ENCODE measurements at places on chromosomes 16 and 17.

DNA sequence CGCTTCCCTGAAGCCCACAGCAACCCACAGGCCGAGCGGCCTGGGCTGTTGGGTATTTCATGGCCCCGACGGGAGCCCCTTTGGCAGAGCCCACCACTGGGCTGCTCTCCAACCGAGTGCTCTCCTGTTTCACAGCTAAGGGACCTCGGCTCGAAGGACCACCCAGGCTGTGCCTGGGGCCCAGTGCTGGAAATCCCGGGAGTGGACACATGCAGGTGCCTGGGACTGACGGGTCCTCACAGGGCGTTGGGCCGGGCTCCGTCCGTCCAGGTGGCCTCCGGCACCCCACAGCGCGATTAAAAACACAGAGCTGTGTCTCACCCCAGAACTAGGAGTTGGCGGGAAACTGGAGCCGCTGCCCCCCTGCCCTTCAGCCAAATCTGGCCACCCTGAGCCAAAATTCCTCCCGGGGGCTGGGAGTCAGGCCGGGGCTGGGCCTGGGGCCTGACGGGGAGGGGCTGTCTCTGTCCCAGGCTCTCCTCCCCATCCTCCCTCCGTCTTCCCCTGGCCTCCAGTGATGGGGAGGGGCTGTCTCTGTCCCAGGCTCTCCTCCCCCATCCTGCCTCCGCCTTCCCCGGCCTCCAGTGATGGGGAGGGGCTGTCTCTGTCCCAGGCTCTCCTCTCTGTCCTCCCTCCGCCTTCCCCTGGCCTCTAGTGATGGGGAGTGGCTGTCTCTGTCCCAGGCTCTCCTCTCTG, 14.1 kb downstream of the UTS2R start:
- DNase-seq, result no peak

GRCh38 chr16:79212114-79212791, 388.3 kb downstream of the MAF start:
- DNase-seq, result no peak

- DNase-seq, result no peak
Measured at GRCh38 chr17:9308069-9308468, 267.6 kb downstream of the STX8 start.

DNA sequence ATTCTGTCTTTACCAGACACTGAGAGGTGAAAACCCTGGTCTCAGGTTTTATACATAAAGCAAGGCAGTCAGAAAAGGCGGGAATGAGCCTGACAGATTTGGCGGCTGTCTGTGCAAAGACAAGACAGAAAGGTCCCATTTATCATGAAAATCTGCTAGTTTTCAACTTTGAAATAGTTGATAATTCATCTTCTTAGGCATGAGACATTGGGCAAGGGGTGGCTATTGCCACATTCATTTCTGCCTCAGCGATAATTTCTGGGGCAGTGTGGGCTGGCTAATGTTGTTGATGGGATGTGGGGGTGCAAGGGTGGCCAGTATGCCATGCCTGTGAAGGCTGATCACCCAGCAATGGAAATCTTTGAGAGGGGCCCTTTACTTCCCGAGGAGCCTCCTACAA, 173.8 kb upstream of the RPH3AL start:
- DNase-seq, result no peak

DNA sequence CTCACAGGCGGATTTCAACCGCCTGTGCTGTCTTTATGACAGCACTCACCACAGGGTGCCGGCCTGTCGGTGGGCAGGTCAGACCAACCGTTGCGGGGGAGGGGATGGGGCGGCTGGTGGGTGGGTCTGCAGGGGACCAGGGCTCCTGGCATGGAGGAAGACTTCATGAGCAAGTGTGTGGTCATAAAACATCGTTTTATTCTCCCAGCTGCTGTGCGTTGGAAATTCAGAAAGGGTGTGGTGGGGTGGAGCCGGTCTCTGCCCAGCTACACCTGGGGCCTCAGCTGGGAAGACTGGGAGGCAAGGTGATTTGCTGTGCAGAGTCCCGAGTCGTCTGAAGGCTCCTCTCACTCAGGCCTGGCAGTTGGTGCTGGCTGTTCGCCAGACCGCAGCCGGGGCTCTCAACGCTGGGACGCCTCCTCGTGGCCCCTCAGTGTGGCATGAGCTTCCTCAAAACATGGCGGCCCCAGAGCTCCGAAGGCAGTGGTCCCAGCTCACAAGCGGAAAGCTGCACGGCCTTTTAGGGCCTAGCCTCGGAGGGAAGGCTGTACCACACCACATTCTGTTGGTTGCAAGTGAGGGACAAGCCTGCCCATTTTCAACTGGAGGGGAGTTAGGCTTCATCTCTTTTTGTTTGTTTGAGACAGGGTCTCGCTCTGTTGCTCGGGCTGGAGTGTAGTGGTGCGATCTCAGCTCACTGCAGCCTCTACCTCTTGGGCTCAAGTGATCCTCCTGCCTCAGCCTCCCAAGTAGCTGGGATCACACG, 45.8 kb upstream of the GSE1 start:
- no peak for DNase-seq

DNA sequence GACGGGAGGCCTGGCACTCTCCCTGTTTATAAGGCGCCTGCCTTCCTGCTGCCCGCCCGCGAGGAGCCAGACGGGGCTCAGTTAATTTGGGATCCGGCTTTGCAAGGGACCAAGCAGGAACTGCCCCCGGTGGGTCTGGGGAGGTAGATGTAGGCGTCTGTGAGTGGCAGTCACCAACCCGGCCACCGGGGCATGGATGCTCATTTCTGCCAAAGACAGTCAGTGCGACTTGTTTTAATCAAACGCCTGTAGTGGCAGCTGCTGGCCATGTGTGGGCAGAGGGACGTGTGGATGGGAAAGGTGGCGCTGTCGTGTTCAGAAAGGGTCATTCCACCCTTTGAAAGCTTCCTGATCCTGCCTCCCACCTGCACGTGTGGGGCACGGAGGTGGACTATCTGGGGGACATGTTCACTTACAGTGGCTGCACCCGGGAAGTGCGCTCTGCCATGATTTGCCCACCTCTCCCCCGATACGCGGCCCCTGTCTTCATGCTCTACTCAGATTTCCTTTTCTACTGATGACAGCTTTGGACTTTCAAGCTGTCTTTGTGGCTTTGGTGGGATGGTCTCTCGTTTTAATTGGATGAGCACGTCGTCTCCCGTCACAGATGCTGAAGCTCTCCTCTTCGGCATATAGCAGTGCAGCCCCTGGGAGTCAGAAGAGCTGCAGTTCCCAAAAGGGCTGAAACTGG, 60.3 kb upstream of the CIBAR2 start:
- no peak for DNase-seq

DNA sequence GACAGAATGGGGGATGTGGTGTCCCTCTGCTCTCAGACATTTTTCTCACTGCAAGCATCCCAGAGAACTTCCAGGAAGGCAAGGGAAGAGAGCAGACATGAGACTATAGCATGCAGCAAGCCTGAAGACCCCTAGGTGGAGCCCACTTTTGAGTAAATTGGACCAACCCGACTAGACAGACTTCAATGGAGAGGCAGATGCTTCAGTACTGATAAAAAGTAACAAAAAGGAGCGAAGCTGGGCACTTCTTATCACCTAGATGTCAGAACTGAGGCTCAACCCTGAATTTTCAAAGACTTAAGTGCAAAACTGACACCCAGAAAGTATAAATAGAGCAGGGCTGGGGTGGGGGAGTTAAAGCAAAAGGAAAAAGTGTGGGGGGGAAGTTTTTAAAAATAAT, 130.8 kb downstream of the PMP22 start:
- DNase-seq, result no peak

GRCh38 chr17:17684906-17685774, 3.9 kb downstream of the RAI1 start:
- no peak for DNase-seq

DNA sequence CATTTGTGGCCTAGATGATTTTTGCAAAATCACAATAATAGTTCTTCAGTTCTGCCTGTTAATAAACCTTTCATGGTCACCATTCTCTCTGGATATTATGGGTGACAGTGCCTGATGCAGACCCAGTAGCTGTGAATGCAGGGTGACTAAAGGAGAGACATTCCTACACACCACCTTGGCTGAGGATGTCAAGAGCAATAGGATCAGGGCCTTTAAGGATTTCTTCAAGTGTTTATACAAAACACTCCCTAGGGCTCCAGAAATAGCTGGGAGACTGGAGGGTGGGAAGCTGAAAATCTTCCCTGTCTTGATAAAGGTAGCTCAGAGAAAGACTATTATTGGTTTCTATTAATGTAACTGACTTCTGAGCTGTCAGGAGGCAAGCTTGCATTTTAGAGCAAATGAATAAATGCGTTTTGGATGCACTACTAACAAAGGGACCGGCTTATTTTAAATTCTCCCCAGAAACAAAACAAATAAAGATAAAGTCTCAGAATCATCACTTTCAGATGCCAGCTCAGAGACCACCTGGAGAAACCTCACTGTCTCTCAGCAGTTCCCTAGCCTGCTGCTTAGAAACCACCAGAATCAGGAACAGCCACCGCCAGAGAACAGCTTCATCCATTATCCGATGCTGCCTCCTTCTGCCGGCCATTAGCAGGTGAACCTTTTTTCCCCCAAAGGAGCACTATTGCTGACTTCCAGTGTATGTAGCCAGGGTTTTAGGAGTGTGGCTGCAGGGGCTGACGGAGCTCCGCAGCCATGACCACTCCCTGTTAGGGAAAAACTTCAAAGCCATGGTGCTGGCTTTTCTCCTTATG, 171.4 kb upstream of the DYNLRB2 start:
- DNase-seq, result no peak

DNA sequence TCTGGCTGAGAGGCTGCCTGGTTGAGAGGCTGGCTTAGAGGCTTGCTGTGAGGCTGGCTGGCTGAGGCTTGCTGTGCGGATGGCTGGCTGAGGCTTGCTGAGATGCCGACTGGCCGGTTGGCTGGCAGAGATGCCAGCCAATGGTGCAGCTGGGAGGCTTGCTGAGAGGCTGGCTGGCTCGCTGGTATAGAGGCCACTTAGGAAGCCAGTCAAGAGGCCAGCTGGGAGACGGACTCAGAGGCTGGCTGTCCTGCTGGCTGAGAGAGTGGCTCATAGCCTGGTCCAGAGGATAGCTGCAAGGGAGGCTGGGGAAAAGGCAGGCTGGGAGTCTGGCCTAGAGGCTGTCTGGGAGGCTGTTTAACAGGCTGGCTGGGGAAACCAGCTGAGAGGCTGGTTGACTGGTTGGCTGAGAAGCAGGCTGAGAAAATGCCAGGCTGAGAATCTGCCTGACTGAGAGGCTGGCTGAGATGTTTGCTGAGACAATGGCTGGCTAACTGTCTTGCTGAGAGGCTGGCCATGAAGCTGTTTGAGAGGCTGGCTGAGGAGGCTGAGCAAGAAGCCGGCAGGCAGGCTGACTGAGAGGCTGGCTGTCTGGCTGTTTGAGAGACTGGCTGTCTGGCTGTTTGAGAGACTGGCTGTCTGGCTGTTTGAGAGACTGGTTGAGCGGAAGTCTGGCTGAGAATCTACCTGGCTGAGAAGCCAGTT, 37.5 kb upstream of the ACSM2B start:
- no peak for DNase-seq

DNA sequence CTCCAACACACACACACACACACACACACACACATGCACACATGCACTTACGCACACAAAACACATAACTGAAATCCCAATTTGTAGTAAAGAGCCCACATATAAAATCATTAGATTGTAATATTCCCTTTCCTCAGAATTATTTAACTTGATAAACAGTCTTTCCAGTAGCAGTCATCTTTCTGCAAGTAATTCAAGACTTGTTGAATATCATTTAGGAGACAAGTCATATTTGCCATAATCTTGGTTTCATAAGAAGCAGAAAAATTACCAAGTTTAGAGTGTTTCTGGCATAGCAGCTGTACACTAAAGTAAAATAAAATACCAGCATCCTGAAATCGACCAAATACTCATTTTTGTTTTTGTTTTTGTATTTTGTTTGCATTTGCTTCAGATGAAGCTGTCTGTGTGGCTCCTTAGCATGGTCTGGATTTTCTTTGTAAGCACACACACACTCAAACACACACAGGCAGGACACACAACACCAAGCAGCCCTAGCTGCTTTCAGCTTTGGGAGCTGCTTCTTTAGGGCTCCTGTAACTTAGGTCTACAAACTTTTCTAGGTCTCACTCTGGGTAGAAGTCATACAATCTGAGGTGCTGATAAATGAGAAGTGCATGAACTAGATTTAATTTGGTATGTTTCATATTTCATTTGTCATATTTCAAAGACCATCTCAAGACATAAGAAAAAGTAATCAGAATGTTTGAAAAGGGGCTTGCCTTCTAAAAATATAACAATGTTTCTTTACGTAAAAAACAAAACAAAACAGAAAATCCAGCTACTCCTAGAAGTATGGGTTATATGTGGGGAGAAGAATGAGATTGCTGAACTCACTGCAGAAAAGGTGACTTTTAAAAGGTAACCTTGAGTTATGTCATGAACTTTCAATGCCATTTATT, 3.0 kb downstream of the SALL1 start:
- no peak for DNase-seq

DNA sequence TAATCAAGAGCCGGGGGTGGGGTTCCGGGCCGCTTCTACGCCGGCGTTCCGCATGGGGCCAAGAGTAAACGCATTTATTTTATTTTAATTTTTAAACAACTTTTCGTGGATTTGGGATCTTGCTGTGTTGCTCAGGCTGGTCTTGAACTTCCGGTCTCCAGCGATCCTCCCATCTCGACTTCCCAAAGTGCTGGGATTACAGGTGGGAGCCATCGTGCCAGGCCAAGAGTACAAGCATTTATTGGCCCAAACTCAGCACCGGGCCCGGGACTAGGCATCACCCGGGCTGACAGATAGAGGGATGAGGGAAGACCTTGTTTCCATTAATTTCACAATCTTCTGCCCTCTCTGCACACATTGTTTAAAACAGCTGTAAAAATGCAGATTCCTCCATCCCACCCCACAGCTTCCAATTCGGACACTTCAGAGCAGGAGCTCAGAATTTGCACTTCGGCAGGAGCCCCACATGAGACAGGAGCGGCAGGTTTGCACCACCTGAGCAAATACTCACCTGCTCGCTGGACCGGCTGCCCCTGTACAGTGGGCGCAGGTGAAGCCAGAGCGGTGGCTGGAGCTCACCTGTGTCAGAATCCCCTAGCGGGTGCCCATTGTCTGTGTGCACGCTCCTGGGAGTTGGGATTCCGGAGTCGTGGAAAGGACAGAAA, 663 bp upstream of the GINS2 start:
- DNase-seq, result no peak

DNA sequence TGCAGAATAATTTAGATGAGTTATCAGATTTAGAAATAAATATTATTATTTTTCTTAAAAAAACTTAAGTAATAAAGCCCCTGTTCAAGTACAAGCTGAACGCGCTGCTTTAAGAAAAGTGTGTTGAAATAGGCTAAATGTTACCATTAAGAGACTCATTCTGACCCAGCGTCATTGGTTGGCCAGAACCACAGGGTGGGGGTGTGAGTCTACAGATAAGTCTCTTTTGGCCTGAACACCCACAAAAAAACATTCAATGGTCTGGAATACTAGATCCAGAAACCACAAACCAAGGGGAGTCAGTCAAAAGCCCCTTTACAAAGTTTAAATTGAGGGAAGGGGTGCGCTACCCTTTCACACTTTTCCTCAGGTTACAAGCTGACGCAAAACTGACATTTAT, 776.1 kb downstream of the KCNJ2 start:
- no peak for DNase-seq
